Femur (tissue), 1 donor: ENCODE measurements at places on chromosomes 13 and 19.

DNA sequence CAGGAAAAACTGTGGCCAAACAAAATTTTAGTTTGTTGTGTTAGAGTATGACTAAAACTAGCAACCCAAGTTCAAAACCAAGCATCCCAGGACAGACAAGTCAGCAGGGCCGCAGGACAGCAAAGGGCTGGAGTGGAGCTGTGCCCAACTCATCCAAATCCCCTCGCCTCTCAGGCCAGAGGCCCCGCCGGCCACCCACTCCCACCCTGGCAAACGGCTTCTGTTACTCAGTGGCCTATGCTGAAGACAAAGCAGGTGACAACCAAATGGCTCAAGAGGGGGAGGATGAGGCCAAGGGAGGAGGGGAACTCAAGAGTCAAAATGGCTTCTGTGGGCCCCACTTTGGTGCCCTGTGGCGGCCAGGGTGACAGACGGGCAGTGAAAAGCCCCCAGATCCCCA is 69.7 kb downstream of the SLC7A1 start:
- DNase-seq, result no peak

DNA sequence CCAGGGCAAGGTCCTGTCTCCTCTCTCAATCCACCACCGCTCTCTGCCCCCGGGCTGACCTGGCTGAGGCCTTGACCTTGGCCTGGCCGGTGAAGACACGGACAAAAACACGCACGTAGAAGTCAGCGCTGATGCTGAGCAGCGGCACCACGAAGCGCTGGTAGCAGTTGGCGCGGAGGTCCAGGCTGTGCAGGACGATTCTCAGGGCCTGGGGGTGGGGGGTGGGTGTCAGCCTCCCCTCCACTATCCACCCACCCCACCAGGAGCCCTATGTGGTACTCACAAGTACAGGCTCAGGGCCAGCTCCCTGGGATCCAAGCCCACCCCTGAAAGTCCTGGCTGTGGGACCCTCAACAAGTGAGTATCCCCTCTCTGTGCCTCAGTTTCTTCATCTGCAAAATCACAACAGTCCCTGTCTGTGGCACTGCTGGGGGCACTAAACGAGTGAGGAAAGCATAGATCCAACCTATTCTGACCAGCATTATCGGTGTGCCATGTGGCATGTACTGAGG is 6.4 kb downstream of the TRMT1 start:
- DNase-seq, result no peak

DNA sequence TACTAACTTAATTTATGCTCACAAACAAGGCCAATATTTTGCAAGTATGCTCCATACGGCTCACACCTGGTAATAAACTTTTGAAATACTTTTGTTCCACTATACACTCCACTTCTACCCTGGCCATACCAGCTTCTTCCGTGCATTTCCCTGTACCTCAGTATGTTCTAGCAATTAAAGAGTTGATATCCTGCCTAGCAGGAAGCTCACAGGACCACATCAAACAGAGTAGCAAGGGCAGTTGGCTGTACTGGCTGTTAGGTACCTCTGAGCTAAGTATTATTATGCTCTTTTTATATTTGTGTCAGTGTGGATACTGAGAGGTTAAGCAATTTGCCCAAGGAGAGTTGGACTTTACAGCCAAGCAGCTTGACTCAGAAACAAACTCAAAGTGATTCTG is 257.7 kb downstream of the SLITRK6 start:
- DNase-seq, result no peak

DNA sequence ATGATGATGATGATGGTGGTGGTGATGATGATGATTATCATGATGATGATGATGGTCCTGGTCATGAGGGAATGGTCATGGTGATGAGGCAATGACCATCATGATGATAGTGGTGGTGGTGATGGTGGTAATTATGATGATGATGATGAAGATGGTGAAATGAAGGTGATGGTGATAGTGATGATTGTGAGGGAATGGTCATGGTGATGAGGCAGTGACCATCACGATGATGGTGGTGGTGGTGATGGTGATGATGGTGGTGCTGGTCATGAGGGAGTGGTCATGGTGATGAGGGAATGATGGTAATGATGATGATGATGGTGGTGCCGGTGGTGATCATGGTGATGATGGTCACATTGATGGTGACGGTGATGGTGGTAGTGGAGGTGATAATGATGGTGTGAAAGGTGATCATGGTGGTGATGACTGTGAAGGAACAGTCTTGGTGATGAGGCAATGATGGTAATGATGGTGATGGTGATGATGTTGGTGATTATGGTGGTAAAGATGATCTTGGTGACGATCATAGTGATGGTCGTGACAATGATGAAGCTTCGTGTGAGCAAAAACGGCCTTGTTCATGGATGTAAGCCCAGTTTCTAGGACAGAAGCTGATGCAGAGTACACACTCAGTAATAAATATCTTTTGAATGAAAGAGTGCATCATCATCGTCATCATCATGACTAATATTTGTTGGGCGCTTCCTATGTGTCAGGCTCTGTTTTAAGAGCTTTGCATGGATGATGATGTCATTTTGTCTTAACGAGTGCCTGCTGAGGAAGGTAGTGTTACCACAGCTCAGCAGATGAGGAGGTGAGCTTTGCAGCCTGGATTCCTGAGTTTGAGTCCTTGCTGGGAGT is 17.3 kb downstream of the SBK2 start:
- peak; percentile 8 for DNase-seq

GRCh38 chr19:3281026-3281425 is 56.6 kb downstream of the CELF5 start:
- DNase-seq, result no peak

DNA sequence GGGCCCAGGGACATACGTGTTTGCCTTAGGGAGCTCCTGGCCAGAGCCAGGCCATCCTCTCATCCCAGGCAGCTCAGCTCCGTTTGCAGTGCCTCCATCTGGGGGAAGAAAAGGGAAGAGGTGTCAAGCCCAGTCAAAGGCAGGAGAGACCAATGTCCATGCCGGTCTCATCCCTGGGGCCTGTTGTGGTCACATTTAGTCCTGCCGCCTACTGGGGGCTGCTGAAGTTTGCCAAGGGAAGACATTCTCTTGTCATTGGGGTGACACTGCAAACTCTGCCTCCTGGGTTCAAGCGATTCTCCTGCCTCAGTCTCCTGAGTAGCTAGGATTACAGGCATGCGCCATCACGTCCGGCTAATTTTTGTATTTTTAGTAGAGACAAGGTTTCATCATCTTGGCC is 195.2 kb downstream of the UQCRFS1 start:
- no peak for DNase-seq

GRCh38 chr13:20525601-20526544 is at the start of gene CRYL1:
Gene CRYL1, minus strand, starts transcription at chr13:20525857. Its CDS starts 63 bp downstream, at chr13:20525794.
- DNase-seq, result peak; percentile 81

DNA sequence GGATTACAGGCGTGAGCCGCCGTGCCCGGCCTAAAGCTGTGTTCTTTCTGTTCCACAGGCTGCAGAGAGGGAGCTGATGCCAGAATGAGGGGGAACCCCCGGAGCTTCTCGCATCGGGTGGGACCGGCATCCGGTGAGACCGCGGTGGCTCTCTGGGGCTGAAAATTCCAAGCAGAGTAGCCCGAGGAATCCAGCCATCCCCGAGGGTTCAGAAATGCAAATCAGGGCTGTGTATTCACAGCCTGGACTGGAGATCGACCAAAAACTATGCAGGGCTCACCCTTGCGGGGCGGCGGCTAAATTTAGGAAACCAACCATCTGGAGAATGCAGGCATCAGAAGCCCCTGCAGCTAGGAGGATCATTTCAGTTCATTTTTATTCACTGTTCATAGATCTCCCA is 99.2 kb downstream of the GNG7 start:
- peak; percentile 65 for DNase-seq

- no peak for DNase-seq
Observed at GRCh38 chr19:35299523-35300338, 7.8 kb downstream of the MAG start.

GRCh38 chr19:29539131-29539530 is 13.3 kb downstream of the VSTM2B start:
- no peak for DNase-seq

- DNase-seq, result peak; percentile 38
Observed at GRCh38 chr13:26784704-26785639, 24.4 kb upstream of the GPR12 start.

- DNase-seq, result peak; percentile 87
Observed at GRCh38 chr19:49690656-49691242, at the start of gene CPT1C. Gene CPT1C, plus strand, starts transcription at chr19:49691116. Its CDS starts 1,137 bp downstream, at chr19:49692253.

GRCh38 chr13:64314331-64314730 is 2898.7 kb upstream of the PCDH20 start:
- no peak for DNase-seq

GRCh38 chr19:51187395-51188226 is 37.3 kb upstream of the CD33 start:
- DNase-seq, result no peak

- no peak for DNase-seq
Observed at GRCh38 chr19:13024126-13024950, 29.1 kb downstream of the NFIX start.

DNA sequence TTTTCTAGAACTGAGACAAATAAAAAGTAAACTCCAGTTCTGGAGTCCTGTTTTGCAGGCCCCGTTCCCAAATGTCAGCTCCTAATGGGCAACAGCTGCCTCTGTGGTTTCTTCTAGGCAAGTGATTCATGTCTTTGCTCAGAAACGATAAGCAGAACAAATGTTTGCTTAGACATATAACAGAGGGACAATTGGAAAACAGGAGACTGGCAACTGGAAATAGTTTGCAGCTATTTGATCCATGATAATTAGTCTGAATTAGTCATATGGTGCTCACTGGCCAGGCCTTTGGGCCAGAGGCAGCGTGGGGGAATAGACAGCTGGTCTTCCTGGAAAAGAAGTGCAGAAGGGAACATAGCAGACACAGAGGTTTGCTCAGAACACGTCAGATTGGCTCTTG is 29.2 kb upstream of the TSHZ3 start:
- DNase-seq, result peak; percentile 50

- no peak for DNase-seq
Observed at GRCh38 chr19:33508009-33508408, 13.6 kb downstream of the PEPD start.

GRCh38 chr19:39647918-39648317 is 7.8 kb upstream of the LGALS16 start:
- DNase-seq, result no peak

GRCh38 chr13:24056616-24057137 is 103.8 kb upstream of the SPATA13 start:
- DNase-seq, result no peak

- DNase-seq, result no peak
Observed at GRCh38 chr19:40578442-40578908, 1.8 kb downstream of the SHKBP1 start.

DNA sequence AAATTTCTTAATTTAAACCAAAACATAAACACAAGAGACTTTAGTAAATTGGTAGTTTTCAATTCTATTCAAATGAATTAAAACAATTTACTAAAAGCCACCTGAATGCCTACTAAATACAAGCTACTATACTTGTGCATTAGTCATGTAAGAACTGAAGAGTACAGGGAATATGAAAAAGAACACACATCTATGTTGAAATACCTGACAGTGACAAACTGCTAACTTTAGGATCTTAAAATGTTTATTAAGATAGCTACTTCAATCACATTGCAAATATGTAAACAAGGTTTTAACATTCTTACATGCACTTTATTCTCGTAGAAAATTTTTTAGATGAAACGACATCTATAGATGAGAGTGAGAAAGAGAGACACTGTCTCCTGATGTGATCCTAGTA is 4.1 kb downstream of the SPRYD7 start:
- DNase-seq, result no peak

- no peak for DNase-seq
Observed at GRCh38 chr19:18253716-18254115, 20.5 kb downstream of the IQCN start.

DNA sequence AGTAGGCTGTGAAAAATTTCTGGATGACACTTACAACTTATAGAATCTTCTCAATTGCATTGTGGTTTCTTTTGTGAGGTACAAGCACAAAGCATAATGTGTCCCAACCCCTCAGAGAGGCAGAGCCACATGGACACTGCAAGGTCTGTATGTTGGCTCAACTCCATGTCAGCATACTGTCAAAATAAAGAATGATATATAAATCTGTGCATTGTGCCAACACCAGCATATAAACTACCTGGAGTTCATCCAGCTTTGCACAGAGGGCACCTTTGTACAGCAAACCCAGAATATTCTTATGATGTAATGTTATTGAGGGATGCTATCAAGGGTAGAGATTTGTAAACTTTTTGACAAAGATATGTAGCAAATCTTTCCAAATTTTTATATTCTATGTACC is 1065.8 kb upstream of the MIR17HG start:
- no peak for DNase-seq

GRCh38 chr13:80753866-80754265 is 412.9 kb upstream of the SPRY2 start:
- peak; percentile 59 for DNase-seq

DNA sequence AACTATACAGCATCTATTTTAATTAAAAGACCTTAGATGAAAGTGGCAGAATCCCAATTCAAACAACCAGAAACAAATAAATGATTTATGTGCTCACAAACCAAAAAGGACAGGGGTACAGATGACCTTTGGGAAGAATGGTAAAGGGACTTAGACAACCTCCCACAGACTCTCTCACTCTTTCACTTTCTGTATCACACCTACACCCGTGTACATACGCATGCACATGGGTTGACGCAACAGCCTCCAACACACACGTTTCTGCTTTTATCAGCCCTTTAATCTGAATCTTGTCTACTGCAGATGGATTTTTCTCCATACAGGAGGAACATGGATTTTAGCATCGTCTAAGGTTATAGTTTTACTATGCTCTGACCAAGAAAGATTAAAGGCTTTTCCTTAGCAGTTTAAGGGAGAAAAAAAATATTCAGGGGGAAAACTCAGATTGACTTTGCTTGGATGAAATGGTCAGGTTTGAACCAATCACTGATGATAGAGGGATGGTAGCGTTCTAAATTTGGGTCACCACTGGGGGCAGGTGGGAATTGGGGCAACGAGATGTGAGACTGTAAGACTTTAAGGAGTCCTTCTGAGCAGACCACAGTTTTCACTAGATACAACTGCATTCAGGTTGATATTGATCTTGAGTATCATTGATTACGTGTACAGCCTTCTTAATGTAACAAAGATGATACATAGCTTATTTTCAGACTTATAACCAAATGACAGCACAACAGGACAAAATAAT is 166.1 kb downstream of the ITGBL1 start:
- DNase-seq, result no peak

DNA sequence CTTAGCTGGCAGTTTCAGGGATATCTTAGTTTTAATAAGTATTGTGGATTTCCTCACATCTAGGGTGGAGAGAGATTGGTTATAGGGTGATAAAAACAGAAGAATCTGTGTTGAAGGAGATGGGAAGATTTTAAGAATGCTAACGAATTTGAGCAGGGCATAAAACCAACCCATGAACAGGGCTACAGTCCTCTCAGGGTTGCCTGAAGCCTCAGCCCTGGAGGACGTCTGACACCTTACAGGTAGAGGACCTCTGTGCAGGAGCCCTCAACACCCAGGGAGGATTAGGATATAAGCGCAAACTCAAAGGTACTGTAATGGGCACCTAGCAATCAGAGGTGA is 461 bp upstream of the WASF3 start:
- no peak for DNase-seq
